ENCODE measurements at places on chromosomes 4 and X. TPM values are rescaled to one million over a fixed set of nuclear protein-coding genes. Genes with fewer than 3 reads are reported as not detected.

GRCh38 chrX:54920610-54921426 is at the start of gene TRO:
TSS of gene TRO (plus strand) at chrX:54920824. CDS start at chrX:54922247, 1,423 bp downstream.
- peaks cover 17% of the 10 kb centered on the region for H3K4me1 ChIP-seq
- H3K4me3 ChIP-seq: peak within 1 kb of the TSS; percentile 94

Gene GDPD2
- total RNA-seq: 0.19 TPM

- no peaks in the 10 kb centered on the region for H3K36me3 ChIP-seq
- no peak for DNase-seq
- H3K4me3 ChIP-seq: no peak overlapping the region
- peaks cover 9% of the 10 kb centered on the region for H3K4me1 ChIP-seq
- H3K27me3 ChIP-seq: no peaks in the 10 kb centered on the region
- H3K27ac ChIP-seq: no peak overlapping the region
These were observed 318.2 kb upstream of the RASGEF1B start for GRCh38 chr4:81789741-81790399.

GRCh38 chr4:7649741-7650531 is 215.2 kb upstream of the PSAPL1 start:
- peak; percentile 82 for DNase-seq
- H3K4me1 ChIP-seq: peaks cover 34% of the 10 kb centered on the region
- no peaks in the 10 kb centered on the region for H3K27me3 ChIP-seq

Gene KIT
- 0.12 TPM for total RNA-seq

Gene F8
- total RNA-seq: 3.7 TPM

DNA sequence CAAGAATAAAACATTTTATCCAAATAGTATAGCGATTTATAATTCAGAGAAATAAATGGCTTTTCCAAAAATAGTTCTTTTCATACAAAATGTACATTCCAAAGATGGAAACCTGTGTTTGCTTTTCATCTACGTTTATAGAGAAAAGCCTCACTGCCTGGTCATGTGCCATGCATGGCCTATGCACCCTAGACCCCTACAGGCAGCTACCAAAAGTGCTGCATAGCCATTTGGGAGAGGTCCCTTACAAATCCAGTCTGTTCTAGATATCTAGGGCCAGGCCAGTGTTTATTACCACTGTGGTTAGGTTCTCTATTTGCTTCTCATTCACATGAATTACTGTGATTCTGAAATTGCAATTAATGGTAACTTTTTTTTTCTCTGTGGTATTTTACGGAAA is 17.2 kb downstream of the HMGB2 start:
- no peak for DNase-seq
- H3K27me3 ChIP-seq: no peaks in the 10 kb centered on the region
- no peak overlapping the region for H3K4me3 ChIP-seq
- peaks cover 11% of the 10 kb centered on the region for H3K36me3 ChIP-seq
- H3K27ac ChIP-seq: no peak overlapping the region
- H3K4me1 ChIP-seq: peaks cover 9% of the 10 kb centered on the region

GRCh38 chr4:22070256-22070655 is 121.7 kb upstream of the KCNIP4 start:
- H3K36me3 ChIP-seq: no peaks in the 10 kb centered on the region
- no peak overlapping the region for H3K27ac ChIP-seq
- DNase-seq: no peak

DNA sequence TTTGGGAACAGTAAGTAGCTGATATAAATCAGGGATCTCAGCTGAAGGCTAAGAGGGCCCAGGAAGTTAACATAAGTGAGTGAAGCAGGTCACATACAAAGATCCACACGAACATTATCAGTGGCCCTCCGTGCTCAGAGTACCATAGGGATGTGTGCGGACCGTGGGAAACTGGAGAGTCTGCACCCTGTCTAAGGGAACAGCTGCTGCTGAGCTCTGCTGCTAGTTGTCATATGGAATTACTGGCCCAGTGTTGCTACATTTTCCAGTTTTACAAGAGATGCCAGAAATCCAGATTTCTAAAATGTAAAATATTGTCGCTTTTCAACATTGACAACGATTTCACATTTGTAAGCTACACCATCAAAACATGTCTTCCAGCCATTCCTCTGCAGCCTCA is 90.5 kb downstream of the RTL5 start:
- no peaks in the 10 kb centered on the region for H3K36me3 ChIP-seq
- no peak overlapping the region for H3K27ac ChIP-seq
- H3K4me3 ChIP-seq: no peak overlapping the region
- peaks cover 21% of the 10 kb centered on the region for H3K27me3 ChIP-seq
- H3K4me1 ChIP-seq: peaks cover under 1% of the 10 kb centered on the region

DNA sequence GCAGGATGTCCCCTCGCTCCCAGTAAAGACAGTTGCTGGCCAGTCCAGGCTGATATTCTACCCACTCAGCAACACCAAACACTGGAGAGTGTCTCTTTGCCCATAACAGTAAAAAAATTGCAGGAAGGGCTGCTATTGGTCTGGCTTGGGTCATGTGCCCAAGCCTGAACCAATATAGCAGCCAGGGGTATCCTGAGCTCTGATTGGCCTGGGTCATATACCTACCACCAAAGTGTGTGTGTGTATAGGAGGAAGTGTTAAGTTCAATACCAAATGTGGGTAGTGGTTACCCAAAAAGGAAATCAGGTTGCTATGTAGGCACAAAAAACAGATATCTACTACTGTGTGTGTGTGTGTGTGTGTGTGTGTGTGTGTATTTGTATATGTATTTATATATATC is 373.2 kb downstream of the BCOR start:
- no peak overlapping the region for H3K4me3 ChIP-seq
- H3K4me1 ChIP-seq: peaks cover 5% of the 10 kb centered on the region
- no peaks in the 10 kb centered on the region for H3K36me3 ChIP-seq
- DNase-seq: peak; percentile 63
- H3K27ac ChIP-seq: peak overlapping the region; percentile 53

DNA sequence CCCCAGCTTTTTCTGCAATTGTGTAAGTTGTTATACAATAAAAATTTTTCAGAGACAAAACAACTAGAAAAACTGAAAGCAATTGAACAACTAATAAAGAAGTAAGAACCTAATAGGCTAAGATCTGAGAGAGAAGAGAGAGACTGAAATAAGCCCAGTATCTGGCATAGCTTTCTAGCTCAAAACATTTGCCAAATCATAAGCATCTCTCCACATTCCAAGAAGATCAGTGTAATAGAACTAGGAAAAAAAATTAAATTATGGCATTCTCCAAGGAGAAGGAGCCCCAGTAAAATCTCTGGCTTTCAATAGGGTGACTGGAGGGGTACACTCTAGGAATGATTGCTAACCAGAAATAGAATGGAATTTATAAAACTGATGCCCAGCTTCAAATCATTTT is 19.0 kb upstream of the PPP3CA start:
- H3K27me3 ChIP-seq: peaks cover 29% of the 10 kb centered on the region
- H3K36me3 ChIP-seq: no peaks in the 10 kb centered on the region
- H3K27ac ChIP-seq: no peak overlapping the region
- H3K4me3 ChIP-seq: no peak overlapping the region
- no peaks in the 10 kb centered on the region for H3K4me1 ChIP-seq

Gene CFAP47
- total RNA-seq: not detected

Gene UGT2B10
- total RNA-seq: not detected

DNA sequence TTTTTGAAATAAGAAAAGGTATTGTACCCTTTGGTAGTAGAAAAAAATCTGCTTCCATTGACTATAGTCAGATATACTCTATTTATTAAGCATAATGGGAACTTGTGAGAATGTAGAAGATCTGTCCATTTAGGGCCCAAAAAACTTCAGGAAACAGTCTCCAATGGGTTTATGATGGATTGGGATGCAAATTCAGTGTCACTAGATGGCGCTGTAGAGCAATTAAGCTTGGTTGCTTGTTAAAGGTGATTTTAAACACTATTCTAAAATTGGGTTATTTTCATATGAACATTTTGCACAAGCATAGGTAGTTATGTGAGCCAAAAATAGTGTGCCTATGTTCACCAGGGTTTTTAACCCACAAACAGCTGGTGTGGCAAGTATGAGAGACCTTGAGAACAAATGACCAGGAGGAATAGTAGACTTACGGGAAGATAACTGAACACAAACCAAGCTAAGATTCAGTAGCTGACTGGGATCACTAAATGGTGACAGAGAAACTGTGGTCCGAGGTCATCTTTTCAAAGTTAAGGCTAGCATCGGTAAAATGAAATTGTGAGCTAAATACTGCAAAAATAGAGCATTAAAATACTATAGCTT is 80.3 kb upstream of the LSM6 start:
- H3K27me3 ChIP-seq: peaks cover 10% of the 10 kb centered on the region
- H3K4me1 ChIP-seq: no peaks in the 10 kb centered on the region
- H3K27ac ChIP-seq: no peak overlapping the region

- no peaks in the 10 kb centered on the region for H3K4me1 ChIP-seq
- no peaks in the 10 kb centered on the region for H3K36me3 ChIP-seq
- DNase-seq: no peak
- no peak overlapping the region for H3K27ac ChIP-seq
- H3K27me3 ChIP-seq: peaks cover 25% of the 10 kb centered on the region
These were observed 59.1 kb upstream of the MAML3 start for GRCh38 chr4:140213116-140213515.

Gene MAGEB10
- total RNA-seq: not detected

DNA sequence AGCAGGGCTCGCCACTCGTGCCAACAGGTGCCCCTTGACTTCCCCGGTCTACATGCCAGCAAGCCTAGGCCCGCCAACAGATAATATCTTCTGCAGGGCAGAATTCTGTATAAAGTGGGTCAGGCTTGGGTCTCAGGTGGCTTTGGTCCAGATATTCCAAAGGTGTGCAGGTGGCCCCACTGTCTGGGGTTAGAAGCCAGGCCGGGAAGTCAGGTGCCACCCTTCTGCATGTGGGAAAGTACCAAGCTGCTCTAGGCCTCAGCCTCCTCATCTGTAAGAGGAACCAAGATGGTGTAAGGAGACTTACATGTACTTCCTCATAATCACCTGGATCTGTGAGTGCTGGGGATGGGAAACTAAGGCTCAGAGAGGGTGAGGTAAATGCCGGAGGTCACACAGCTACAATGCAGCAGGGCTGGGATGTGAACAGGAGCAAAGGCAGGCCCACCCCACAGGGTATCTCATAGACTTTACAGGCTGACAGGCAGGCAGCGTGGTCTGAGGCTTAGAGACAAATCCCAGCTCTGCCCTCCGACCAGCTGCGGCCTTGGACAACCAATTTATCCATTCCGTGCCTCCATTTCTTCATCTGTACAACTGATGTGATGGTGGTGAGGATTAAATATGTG is 35.9 kb downstream of the WDR1 start:
- no peaks in the 10 kb centered on the region for H3K27me3 ChIP-seq
- no peak overlapping the region for H3K27ac ChIP-seq
- no peak overlapping the region for H3K4me3 ChIP-seq

- H3K27ac ChIP-seq: no peak overlapping the region
- no peak for DNase-seq
- no peak overlapping the region for H3K4me3 ChIP-seq
- no peaks in the 10 kb centered on the region for H3K4me1 ChIP-seq
- no peaks in the 10 kb centered on the region for H3K36me3 ChIP-seq
- H3K27me3 ChIP-seq: no peaks in the 10 kb centered on the region
These were observed 26.2 kb upstream of the PNPLA4 start for GRCh38 chrX:7953446-7953845.

GRCh38 chrX:6029014-6029413 is 199.7 kb downstream of the NLGN4X start:
- no peak overlapping the region for H3K27ac ChIP-seq
- H3K4me1 ChIP-seq: no peaks in the 10 kb centered on the region
- no peak overlapping the region for H3K4me3 ChIP-seq
- no peaks in the 10 kb centered on the region for H3K36me3 ChIP-seq

Gene SPON2
- 21.6 TPM for total RNA-seq

- H3K36me3 ChIP-seq: no peaks in the 10 kb centered on the region
- no peak overlapping the region for H3K4me3 ChIP-seq
- H3K27ac ChIP-seq: no peak overlapping the region
- H3K4me1 ChIP-seq: no peaks in the 10 kb centered on the region
- no peak for DNase-seq
These were observed 610.2 kb downstream of the UBE2NL start for GRCh38 chrX:144494074-144494473.

DNA sequence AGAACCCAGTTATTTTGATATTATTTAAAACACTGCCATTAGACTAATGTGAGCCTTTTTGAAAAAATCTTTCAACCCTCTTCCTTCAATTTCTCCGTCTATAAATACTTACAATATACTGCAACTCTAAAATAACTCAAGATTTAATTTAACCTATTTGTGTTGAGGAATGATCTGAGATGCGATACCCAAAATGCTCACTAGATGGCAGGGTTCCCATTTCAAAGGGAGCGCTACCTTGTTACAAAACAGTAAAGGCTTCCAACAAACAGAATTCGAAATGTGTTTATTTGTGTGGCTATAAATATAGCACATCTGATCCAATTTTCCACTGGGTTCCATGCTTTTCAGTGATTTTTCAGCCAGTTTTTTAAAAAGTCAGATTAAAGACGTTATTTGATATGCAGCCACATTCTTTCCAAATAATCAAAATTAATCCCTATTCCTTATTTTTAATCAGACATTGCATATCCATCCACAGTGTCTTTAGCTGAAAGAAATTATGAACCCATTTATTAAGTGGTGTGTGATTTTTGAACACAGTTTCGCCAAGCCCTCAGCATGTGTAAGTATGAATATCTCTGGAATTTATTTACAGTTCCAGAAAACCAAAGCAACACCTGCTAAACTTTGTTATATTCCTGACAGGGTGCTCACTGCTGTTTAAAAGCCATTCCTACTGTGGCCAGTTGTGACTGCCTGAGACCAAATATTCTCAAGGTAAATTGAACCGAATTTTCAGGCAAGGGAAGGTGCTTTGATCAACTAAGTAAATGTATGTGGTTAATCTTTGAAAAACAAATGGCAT is 668.0 kb upstream of the LCORL start:
- peaks cover 8% of the 10 kb centered on the region for H3K27me3 ChIP-seq
- DNase-seq: peak; percentile 79
- H3K27ac ChIP-seq: no peak overlapping the region
- no peak overlapping the region for H3K4me3 ChIP-seq
- H3K4me1 ChIP-seq: no peaks in the 10 kb centered on the region
- no peaks in the 10 kb centered on the region for H3K36me3 ChIP-seq

GRCh38 chrX:10015723-10016518 is 48.8 kb downstream of the CLDN34 start:
- peaks cover 6% of the 10 kb centered on the region for H3K27me3 ChIP-seq
- H3K4me1 ChIP-seq: peaks cover 27% of the 10 kb centered on the region
- peak overlapping the region; percentile 82 for H3K4me3 ChIP-seq
- H3K27ac ChIP-seq: peak overlapping the region; percentile 72
- peak; percentile 70 for DNase-seq

Gene CLDN34
- total RNA-seq: not detected

DNA sequence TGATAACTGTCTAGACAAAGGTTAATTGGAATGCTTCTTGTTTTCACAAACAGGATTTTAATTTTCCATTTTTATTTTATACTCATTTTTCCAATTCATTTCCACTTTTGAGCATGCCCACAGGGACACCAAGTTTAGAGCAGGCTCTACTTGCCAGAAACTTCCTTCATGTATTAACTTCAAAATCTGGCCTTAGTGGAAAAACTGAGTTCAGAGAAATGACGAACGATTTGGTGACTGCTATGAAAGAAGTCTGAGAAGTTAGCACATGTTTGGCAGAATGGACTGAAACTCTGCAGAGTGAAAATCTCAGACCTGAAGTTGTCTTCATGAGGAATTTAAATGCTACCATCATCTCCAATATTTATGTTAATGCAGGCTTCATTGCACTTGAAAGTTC is 214.1 kb downstream of the THOC2 start:
- no peak for DNase-seq
- no peaks in the 10 kb centered on the region for H3K36me3 ChIP-seq
- no peak overlapping the region for H3K27ac ChIP-seq
- no peak overlapping the region for H3K4me3 ChIP-seq
- no peaks in the 10 kb centered on the region for H3K4me1 ChIP-seq

Gene MAGEA3
- total RNA-seq: not detected
